Activated CD4-positive, alpha-beta memory T cell treated with anti-CD3 and anti-CD28 coated beads, Interleukin-2, amount 10 ng/mL, durations not matched to agents 7 days and 5 days (primary cell): ENCODE measurements at places on chromosomes 6 and 20. TPM values are rescaled to one million over a fixed set of nuclear protein-coding genes. Genes with fewer than 3 reads are reported as not detected.

The TTLL9 gene
- total RNA-seq: not detected

The SLC24A3 gene
- not detected for total RNA-seq

The CDSN gene
- total RNA-seq: not detected

The RCAN2 gene
- total RNA-seq: 2.8 TPM

The MMUT gene
- total RNA-seq: 20.6 TPM

The STMND1 gene
- total RNA-seq: not detected

The KIF25 gene
- not detected for total RNA-seq

The OR10C1 gene
- total RNA-seq: not detected

The NUDT3 gene
- 9.9 TPM for total RNA-seq

DNA sequence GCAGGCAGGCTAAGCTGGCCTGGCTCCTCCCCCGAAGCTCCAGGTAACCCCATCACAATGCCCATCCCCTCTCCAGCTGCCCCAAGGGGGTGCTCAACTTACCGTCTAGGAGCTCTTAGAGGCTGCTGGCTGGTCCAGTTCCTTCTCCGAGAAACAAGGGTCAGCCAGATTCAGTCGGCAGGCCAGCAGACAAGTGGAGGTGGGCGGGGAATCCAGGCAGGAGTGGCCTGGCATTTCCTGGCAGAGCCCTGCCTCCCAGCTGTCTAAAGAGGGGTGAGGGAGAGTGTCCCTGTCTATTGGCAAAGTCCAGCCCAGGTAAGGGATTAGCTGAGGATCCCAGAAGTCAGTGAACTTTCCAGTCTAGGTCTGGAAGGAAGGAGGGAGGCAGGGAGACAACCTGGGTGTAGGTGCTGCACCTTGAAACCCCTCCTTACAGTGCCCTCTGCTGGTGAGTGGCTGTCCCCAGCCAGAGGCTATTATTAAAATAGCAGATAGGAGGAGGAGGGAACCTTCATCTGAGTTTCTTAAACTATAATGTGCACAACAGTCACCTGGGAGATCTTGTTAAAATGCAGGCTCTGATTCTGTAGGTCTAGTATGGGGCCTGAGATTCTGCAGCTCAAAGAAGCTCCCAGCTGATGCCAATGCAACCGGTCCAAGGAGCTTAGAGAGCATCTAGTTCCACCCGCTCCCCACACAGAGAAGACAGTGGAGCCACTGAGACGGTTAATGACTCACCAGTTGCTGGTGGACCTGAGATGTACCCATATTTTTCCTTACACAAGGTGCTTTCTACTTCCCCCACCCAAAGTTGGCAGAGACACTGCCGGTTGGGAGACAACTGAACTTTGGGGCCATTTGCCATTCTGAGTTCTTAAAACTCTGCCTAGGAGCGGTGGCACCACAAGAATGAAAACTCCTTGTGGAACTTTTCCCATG, at the start of gene UNC5CL:
Gene UNC5CL (minus strand): TSS at position 162 of the 939 bp plus-strand sequence. CDS start 4,147 bp downstream, outside the sequence.
- H3K27ac ChIP-seq: no peak within 1 kb of the TSS
- DNase-seq: peak; percentile 67
- H3K4me3 ChIP-seq: no peak within 1 kb of the TSS
- H3K4me1 ChIP-seq: peaks cover 7% of the 10 kb centered on the region
- no peaks in the 10 kb centered on the region for H3K27me3 ChIP-seq

- H3K4me1 ChIP-seq: peaks cover 21% of the 10 kb centered on the region
- H3K36me3 ChIP-seq: peaks cover 20% of the 10 kb centered on the region
- no peaks in the 10 kb centered on the region for H3K27me3 ChIP-seq
These were observed 137.7 kb upstream of the AKAP12 start for GRCh38 chr6:151101816-151102694.

GRCh38 chr20:400454-401275, 7.4 kb upstream of the RBCK1 start:
- DNase-seq: no peak
- H3K27ac ChIP-seq: no peak overlapping the region
- no peak overlapping the region for H3K4me3 ChIP-seq
- no peaks in the 10 kb centered on the region for H3K27me3 ChIP-seq
- peaks cover 24% of the 10 kb centered on the region for H3K4me1 ChIP-seq
- peaks cover 18% of the 10 kb centered on the region for H3K36me3 ChIP-seq

GRCh38 chr6:54801669-54802068, 44.9 kb upstream of the FAM83B start:
- no peak overlapping the region for H3K27ac ChIP-seq
- no peaks in the 10 kb centered on the region for H3K27me3 ChIP-seq
- DNase-seq: no peak

DNA sequence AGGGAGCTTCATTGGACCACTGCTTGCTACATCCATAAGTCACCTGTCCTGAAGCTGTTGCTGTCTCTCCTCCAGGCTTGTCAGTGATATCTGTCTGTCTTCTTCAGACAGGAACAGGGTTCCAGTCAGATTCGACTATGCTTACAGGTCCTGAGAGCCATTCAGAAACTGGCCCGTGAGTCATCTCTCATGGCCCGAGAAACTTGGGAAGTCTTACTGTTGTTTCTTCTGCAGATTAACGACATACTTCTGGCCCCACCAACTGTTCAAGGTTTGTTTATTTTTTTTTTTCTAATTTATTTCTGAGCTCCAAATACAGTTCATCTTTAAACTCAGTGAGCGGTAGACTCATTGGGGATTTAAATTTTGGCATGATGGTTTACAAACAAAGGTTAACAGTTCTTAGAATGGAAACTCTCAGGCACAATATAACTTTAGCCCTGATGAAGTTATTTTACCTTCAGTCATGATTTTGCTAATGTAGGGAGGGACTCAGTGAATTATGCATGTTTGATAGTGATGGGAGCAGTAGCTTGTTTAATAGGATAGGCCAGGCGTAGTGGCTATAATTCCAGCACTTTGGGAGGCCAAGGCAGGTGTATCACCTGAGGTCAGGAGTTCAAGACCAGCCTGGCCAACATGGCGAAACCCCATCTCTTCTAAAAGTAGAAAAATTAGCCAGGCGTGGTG, 24.7 kb downstream of the RALGAPB start:
- H3K4me3 ChIP-seq: no peak overlapping the region
- no peak overlapping the region for H3K27ac ChIP-seq
- no peaks in the 10 kb centered on the region for H3K27me3 ChIP-seq
- H3K4me1 ChIP-seq: no peaks in the 10 kb centered on the region

- H3K27ac ChIP-seq: no peak overlapping the region
- no peak overlapping the region for H3K4me3 ChIP-seq
- no peak for DNase-seq
- H3K4me1 ChIP-seq: peaks cover 32% of the 10 kb centered on the region
- no peaks in the 10 kb centered on the region for H3K27me3 ChIP-seq
- H3K36me3 ChIP-seq: peaks cover 19% of the 10 kb centered on the region
These were observed 6.4 kb upstream of the TRIM38 start for GRCh38 chr6:25956226-25956625.

DNA sequence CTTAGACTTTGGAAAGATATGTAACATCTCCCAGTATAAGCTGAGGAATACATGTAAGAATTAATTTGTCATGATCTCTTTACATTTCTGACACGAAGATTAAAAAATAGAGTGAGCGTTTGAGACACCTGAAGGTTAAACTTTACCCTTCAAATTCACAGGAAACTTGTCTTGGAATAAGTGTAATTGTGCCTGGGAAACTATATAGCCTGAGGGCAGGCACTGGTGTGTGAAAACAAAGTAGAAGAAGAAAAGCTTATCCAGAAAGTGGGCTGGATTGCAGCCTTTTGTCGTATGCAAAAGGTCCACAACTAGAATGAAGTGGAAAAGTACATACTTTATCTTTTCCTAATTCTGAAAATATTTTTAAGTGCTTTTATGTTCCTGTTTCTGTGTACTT, 275.7 kb upstream of the TCF21 start:
- H3K27ac ChIP-seq: no peak overlapping the region
- H3K36me3 ChIP-seq: no peaks in the 10 kb centered on the region
- no peak for DNase-seq
- no peaks in the 10 kb centered on the region for H3K4me1 ChIP-seq
- no peak overlapping the region for H3K4me3 ChIP-seq
- H3K27me3 ChIP-seq: no peaks in the 10 kb centered on the region

DNA sequence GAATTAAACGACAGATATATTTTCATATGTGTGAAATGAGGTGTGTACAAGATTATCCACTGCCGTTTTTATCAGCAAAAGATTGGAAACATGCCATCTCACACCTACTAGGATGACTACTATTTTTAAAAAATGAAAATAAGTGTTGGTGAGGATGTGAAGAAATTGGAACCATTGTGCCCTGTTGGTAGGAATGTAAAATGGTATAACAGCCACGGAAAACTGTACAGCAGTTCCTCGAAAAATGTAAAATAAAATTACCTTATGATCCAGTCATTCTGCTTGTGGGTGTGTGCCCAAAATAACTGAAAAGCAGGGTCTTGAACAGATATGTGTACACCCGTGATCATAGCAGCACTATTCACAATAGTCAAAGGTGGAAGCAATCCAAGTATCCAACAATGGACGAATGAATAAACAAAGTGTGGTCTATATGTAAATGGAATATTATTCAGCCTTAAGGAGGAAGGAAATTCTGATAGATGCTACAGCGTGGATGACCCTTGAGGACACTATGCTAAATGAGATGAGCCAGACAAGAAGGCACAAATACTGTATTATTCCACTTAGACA, 27.0 kb upstream of the CCN5 start:
- DNase-seq: no peak
- no peak overlapping the region for H3K27ac ChIP-seq
- H3K4me3 ChIP-seq: no peak overlapping the region
- H3K4me1 ChIP-seq: no peaks in the 10 kb centered on the region

DNA sequence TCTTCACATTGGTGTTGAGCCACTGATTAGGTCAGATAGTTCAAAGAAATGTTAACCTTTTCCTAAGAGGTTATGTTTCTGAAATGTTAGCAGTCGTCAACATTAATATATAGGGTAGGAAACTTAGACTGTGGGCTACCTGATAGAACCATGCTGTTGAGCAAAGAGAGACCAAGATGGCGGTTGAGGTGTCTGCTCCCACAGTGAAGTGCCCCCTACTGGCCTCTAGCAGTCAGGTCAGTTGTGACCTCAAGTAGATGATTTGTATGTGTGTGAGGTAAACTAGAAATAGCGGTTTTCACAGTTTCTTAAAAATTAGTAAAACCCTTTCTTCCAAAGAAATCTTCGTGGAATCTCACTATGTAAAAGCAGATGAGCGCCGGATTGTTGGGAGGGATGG, 40.3 kb downstream of the MTHFD1L start:
- H3K4me1 ChIP-seq: no peaks in the 10 kb centered on the region
- peaks cover 25% of the 10 kb centered on the region for H3K36me3 ChIP-seq
- DNase-seq: no peak

- no peak for DNase-seq
- H3K4me3 ChIP-seq: no peak overlapping the region
- H3K27me3 ChIP-seq: peaks cover 12% of the 10 kb centered on the region
- H3K4me1 ChIP-seq: no peaks in the 10 kb centered on the region
These were observed 191.9 kb downstream of the MOXD1 start for GRCh38 chr6:132209351-132209750.

DNA sequence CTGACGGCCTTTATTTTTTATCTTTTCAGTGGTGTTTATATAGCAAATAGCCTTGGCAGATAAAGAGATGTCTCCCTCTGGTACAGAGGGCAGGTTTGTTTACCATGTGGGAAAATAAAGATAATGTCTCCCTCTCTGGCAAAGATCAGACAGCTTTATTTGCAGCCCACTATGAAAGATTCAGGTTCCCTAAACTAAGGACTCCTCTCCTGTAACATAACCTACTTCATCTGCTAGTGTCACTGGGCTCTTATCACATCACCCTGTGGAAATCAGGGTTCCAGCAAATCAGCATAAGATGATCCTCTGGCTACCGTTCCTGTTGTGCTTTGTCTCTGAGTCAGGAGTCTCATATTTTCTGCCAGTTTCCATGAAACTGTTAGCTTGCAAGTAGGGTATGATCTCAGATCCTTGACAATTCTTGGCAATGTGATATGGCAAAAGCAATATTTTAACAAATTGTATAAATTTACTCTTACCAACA, 3.1 kb downstream of the FBXL4 start:
- H3K4me3 ChIP-seq: no peak overlapping the region
- H3K27ac ChIP-seq: no peak overlapping the region
- no peak for DNase-seq
- H3K27me3 ChIP-seq: peaks cover 4% of the 10 kb centered on the region
- peaks cover 34% of the 10 kb centered on the region for H3K36me3 ChIP-seq

- peaks cover 27% of the 10 kb centered on the region for H3K4me1 ChIP-seq
- DNase-seq: peak; percentile 28
- peak overlapping the region; percentile 87 for H3K4me3 ChIP-seq
- no peaks in the 10 kb centered on the region for H3K27me3 ChIP-seq
These were observed 9.3 kb upstream of the NQO2 start for GRCh38 chr6:2990248-2990931.

GRCh38 chr6:167786853-167787675, 39.6 kb upstream of the AFDN start:
- no peak overlapping the region for H3K4me3 ChIP-seq
- H3K27me3 ChIP-seq: peaks cover 18% of the 10 kb centered on the region
- DNase-seq: no peak
- no peaks in the 10 kb centered on the region for H3K36me3 ChIP-seq

GRCh38 chr6:56949925-56950495, 4.9 kb upstream of the BEND6 start:
- DNase-seq: no peak
- H3K27ac ChIP-seq: no peak overlapping the region
- no peak overlapping the region for H3K4me3 ChIP-seq
- no peaks in the 10 kb centered on the region for H3K36me3 ChIP-seq

DNA sequence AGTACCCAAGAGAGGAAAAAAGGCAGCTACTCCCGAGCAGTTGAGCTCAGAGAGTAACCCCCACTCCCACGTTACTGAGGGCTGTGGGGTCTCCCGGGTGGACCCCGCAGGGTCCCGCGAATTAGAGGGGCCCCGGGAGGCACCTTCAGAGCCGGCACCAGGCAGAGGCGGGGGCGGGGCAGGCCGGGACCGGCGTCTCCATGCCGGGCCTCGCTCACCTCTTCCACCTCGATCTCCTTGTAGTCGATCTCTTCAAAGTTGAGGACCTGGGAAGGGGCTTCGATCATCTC, 381 bp downstream of the MAP3K7 start:
- peak overlapping the region; percentile 93 for H3K27ac ChIP-seq
- peaks cover 10% of the 10 kb centered on the region for H3K36me3 ChIP-seq
- H3K4me1 ChIP-seq: peaks cover 44% of the 10 kb centered on the region
- H3K4me3 ChIP-seq: peak overlapping the region; percentile 93

DNA sequence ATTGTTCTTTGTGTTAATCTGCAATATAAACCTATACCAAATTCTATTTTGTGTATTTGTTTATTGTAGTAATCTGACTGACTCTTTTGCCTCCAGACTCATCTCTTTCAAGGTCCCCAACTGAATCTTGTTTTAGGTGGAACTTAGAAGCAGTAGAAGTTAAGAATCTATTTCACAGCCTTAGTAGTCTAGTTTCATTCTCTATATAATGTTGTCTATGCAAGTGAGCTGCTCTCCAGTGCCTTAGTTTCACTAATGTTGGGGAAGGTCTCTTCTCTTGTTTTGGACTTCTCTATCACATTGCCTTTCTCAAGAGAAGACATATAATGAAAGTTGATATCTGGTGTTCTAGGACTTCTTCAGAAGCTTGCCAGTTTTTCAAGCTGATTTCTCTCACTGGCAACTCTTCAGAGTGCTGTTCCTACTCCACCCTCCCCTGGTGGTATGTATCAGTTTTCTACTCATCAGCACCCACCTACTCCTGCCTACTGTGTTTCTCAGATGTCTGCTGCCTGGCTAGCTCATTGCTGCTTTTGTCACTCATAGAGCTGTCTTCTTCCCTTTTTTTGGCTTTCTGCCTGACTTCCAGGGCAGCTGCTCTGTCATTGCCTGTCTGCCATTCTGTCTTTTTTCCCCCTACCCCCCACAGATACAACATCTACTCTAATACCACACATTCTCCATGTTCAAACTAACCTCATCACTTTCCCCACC, 82.1 kb downstream of the PTPRA start:
- no peak overlapping the region for H3K27ac ChIP-seq
- H3K27me3 ChIP-seq: no peaks in the 10 kb centered on the region
- DNase-seq: no peak
- H3K4me3 ChIP-seq: no peak overlapping the region
- peaks cover 31% of the 10 kb centered on the region for H3K36me3 ChIP-seq
